CD4-positive, alpha-beta T cell treated with Interleukin-4 for 1 hour (primary cell): ENCODE measurements at places on chromosomes 13 and 19.

GRCh38 chr19:2623798-2624197, 78.7 kb downstream of the GNG7 start:
- DNase-seq, result no peak

DNA sequence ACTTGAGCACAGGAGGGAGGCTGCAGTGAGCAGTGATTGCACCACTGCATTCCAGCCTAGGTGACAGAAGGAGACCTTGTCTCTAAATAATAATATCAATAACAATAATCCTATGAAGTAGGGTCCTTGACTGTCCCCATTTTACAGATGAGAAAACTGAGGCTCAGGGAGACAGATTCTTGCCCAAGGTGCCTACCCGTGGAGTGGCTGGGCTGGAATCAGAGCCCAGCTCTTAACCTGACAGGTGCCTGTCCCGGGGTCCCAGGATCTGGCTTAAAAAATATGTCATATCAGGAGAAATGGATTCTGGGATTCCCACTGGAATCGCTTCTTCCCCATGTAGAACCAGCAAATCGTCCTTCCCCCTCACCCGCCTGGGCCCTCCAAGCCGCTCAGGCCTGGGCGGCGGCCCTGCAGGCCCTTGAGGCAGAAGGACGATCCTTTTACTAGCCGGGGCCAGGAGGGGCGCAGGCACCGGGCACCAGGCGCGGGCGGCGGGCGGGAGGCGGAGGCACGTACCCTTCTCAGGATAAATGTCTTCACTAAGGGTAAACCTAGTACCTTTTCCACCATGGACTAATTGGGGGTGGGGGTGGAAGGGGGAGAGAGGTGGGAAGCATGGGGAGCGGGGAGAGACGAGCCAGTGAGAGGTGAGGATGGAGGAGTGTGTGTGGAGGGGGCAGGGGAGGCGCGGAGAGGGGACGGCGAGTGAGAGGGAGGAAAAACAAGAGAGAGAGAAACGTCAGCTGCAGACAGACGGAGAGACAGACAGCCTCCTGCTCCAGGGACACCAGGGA, 60.6 kb downstream of the COLGALT1 start:
- DNase-seq, result no peak

- no peak for DNase-seq
These were observed 206.3 kb downstream of the PCDH17 start for GRCh38 chr13:57837801-57838200.

DNA sequence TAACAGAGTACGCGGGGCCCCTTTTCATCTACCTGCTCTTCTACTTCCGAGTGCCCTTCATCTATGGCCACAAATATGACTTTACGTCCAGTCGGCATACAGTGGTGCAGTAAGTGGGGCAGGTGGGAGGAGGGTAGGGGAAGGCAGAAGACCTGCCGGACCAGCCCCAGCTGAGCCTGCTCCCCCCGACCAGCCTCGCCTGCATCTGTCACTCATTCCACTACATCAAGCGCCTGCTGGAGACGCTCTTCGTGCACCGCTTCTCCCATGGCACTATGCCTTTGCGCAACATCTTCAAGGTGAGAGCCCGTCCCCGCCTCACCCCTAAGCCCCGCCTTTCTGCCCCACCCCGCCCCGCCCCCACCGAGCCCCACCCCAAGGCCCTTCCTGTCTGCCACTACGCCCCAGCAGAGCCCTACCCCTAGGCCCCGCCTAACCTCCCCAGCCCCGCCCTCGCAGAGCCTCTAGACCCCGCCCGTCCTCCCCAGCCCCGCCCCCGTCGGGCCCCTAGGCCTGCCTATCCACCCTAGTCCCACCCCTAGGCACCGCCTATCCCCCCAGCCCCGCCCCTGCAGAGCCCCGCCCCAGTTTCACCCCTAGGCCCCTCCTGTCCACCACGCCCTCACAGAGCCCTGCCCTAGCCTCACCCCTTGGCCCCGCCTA, 7.7 kb downstream of the NDUFB7 start:
- peak; percentile 57 for DNase-seq
